ENCODE measurements at places on chromosomes 2 and 18.

DNA sequence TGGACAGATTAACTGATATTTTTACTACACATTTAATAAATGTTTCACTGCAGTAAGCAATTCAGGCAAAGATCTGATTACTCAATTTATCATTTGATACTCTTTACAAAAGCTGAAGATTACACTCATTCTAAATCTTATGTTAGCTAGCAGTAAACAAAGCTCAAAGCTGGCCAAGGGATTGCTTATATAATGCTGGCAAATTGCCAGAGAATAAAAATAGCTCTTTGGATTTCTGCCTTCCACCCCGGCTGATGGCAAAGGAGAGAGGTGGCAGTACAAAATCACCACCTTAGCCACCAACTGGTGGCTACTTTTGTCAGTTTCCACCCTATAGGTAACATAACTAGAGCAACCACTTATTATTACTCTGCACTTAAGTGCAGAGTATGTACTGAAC, 320.5 kb downstream of the FSIP2 start:
- no peak for DNase-seq

- DNase-seq = no peak
Observed at GRCh38 chr2:108924580-108925251, 64.3 kb downstream of the EDAR start.

DNA sequence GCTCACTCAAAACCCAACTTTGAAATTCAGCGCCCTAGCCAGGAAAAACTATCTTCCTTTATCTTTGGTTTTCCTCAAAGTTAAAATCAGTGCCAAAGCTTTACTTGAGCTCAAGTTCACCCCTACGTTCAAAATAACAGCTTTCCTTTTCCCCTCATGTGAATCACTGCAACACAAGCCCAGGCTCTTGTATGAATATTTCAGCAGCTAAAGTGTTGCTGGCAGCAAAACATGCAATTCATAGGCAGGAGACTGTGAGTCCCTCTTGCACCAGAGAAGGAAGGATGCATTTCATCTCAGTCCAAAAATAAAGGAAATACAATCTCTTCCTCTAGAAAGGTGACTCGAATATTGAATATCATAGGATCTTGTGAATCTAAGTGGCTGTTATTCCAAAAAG, 461.3 kb upstream of the SOX11 start:
- DNase-seq = no peak

DNA sequence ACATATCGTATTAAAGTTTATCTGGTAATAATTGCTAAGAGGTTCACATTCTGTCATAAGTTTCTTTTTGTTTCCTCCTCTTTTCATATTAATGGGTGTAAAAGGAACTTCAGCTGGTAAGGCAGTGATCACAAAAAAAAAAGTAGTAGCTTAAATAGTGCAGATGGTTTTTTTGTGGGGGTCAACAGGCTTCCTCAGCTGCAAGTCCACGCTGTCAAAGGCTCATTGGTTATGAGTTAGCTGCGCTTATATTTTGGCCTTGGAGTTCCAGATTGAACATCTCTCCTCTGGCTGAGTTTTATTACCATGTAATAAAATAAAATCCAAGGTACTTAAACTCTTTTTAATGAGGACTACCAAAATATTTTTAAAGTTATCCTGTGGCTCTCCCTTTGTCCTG, 277.0 kb upstream of the ZEB2 start:
- DNase-seq = no peak

GRCh38 chr2:130768191-130768855, 13.0 kb downstream of the AMER3 start:
- DNase-seq = no peak

DNA sequence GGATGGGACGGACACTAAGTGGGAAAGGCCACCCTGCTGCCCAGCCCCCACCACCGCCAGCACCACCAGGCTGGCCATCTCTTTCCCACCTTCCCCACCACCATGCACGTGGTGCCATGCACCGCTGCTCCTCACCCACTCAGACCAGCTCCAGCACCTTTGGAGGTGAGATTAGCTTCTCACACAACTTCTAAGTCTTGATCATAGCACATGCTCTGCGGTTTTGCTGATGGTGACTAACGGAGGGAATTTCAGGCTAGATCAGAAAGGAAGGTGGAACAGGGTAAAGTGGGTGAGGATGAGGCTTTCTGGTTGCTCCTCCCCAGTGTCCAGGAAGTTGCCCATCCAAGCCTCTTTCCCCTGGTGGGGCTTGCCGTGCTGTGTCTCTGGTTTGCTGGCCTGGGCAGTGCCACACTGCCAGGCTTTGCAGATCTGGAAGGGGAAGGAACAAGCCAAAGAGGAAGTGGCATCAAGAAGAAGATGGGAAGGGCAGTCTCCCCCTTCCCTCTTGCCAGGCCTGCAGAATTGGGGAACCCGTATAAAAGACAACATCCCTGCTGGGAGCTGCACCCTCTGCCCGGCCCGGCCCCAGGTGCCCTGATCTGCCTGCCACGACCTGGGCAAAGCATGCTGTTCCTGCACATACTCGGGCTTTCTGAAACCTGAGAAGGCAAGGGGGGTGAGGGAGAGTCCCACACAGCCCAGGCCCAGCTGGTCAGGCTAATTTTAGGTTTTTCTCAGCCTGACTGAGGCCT, 44.3 kb upstream of the CAB39 start:
- peak; percentile 82 for DNase-seq

GRCh38 chr2:41500895-41501294, 546.9 kb upstream of the PKDCC start:
- no peak for DNase-seq

- no peak for DNase-seq
Observed at GRCh38 chr18:35484034-35484433, 13.7 kb downstream of the INO80C start.

- peak; percentile 8 for DNase-seq
Observed at GRCh38 chr18:79927607-79928562, 23.6 kb downstream of the SLC66A2 start.

- no peak for DNase-seq
Observed at GRCh38 chr2:11858883-11859282, 112.5 kb downstream of the LPIN1 start.

- peak; percentile 32 for DNase-seq
Observed at GRCh38 chr2:157261199-157261782, 3.8 kb downstream of the GALNT5 start.
